ENCODE measurements at places on chromosomes 6 and 20.

- no peak for DNase-seq
Measured at GRCh38 chr6:108560463-108561308, at the start of gene FOXO3. FOXO3 (plus strand) TSS chr6:108560917; CDS start chr6:108561209, 292 bp downstream.

DNA sequence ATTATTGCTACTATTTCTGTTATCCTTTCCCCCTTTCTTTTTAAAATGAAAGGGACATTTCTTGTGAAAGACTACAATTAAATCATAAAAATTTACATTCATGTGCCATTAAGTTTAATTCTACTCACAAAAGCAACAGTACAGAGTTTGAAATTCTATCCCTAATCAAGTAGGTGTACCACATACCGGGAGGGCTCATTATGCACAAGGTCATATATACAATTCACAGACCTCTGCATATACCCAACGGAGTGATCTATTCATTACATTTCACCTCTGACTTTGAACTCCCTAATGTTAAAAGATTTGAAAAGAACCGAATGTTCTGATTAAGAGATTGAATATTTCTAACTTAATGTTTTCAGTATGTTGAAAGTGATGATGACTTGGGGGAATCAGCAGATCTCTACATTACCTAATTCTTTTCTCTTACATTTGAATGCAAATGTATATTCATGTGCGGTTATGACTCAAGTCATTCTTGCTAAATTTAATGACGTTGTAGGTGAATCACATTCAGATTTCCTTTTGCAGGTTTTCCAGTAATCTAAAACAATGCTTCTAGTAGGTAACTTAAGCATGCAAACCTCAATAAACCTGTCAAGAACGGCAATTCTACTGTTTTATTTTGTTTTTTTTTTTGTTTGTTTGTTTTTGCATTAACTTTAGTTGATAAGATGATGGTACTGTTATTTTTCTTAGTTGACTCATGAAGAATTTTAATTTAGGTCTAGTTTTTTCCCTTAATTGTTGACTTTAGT lies 7.3 kb downstream of the EYA4 start:
- DNase-seq = no peak

GRCh38 chr20:11832851-11833250 lies 84.8 kb upstream of the BTBD3 start:
- no peak for DNase-seq

DNA sequence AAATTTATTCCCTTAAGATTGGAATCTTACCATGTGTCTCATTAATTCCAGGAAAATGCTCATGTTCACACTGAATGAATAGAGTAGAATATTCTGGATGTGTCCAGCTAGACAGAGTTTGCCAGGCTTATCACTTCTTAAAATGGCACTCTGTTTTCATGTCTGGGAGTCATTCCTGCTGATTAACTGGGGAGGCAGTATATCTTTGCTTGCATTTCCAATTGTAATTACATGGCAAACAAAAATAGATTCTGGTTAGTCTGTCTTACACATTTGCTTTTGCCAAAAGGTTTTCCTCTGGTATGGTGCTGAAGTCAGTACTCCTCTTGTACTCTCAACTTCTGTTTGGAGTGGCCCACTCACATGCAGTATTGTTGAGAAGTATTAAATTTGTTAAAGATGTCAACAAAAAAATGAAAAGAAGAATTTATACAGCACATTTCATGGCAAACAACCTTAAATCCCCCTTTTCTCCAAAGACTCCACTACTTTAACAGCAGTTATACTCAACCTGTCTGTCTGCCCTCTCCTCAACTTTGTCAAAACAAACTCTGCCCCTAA lies 70.2 kb downstream of the TENT5A start:
- DNase-seq = no peak

- no peak for DNase-seq
Measured at GRCh38 chr6:122389704-122390372, 9.6 kb upstream of the HSF2 start.

DNA sequence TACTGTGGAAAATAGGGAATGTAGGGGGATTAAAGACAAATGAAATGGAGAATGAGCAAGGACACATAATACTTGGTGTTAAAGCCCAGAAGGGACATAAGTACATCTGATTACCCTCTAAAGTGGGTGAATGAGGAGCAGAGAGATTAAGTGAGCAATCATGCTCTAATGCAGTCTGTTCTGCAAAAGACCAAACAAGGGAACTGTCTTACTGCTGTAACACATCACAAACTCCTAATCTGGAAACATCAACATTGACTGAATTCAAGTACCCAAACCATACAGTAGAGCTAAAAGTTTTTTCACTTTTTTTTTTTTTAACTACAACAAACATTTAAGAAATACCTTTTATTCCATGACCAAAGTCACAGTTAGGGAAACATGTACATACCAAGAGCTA lies 19.3 kb upstream of the SLC17A4 start:
- DNase-seq = no peak

DNA sequence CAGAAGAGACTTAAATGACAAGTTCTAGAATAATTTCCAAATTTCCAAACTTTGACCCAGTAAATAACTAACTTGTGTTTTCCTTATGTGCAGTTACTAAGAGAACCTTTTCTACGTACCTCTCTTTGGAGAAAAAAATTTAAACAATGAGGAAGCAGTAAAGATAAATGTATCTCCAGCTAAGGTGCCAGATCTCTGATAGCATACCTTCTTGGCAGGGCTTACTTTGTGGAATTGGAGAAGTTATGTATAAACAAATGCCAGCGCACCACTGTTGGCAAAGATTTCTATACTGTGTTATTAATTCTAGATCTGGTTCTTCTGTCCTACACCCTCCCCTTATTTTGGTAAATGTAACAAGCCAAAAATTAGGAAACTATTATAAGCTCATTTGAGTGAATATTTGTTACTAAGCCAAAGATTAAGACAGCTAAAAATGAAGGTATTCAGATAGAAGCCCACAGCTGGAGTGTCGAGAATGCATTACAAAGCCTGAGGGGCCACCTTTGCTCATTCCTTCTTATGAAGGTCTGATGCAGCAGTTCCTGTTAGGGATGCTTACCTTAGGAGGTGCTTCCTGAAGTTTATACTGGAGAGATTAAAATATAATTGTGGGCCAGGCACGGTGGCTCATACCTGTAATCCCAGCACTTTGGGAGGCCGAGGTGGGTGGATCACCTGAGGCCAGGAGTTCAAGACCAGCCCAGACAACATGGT lies 373.1 kb upstream of the SOX4 start:
- no peak for DNase-seq

GRCh38 chr6:144593392-144593791 lies 308.3 kb downstream of the UTRN start:
- no peak for DNase-seq

DNA sequence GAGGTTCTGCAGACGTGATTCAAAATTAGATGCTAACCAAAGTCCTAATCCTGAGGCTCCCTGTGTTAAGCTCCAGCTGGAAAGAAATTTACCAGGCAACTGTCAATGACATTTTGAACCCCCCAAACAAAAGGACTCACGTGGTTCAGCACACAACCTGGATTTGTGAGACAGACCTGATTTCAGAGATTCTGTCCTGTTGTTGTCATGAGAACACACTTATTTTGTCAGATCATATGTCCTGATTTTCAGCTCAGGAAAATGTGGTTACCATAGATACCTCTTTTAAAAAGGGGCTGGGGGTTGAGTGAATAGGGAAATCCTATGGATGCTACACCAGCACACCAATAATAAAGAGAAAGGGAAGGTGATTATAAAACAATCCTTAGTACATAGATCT lies 61.6 kb downstream of the MTFR2 start:
- DNase-seq = no peak

DNA sequence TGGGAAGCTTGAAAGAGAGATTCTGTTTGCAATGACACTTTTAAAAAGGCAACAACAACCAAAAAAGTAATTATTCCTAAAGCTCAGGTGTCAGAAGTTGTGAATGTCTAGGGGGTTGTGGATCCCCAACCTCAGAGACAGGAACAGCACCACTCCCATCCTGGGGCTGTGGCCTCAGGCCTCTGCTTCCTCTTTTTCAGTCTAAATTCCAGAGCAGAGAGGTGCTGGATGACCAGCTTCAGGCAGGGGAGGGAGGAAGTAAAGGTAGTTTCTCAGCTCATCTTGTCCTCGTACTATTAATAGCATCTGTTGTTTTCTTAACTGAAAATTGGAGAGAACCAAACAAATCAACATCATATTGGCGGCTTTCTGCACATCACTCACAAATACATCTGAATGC lies 8.3 kb downstream of the NT5E start:
- no peak for DNase-seq

- no peak for DNase-seq
Measured at GRCh38 chr20:9186396-9186795, 117.5 kb downstream of the PLCB4 start.

DNA sequence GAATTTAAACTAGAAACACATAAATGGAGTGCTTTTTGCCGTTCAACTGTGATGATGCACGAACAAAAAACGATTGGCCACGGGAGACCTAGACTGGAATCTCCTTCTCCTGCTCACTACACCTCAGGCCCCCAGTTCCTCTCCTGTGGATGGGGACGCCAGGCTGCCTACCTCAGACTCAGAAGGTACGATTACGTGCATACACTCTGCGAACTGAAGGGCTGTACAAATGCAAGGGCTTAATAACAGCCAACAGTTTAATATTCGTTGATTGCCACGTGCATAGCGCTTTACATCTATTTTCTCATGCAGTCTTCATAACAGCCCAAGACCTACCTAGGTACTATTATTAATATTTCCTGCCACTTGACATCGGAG lies 495 bp upstream of the ARMC2 start:
- no peak for DNase-seq

DNA sequence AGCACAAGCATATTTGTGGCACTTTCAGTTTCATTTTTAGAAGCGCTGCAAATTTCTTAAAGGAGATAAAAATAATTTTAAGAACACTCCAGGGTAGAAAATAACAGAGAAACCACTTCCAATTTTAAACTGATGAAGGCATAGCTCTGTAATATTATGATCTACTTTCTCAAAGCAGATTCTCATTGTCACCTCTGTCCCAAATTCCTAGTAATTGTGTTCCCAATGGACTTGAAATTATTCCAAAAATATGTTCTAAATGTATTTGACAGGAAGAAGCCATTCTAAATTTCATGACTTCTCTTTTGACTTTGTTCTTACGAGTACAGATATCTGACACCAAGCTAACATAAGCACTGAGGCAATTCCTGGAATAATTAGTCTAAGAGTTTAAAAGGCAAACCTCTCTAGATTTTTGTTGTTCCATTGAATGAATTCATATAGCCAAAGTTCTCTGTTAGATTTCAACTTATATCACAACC lies 140.2 kb upstream of the CARMIL1 start:
- no peak for DNase-seq

- DNase-seq = no peak
Measured at GRCh38 chr20:25279403-25279802, 31.5 kb downstream of the PYGB start.

DNA sequence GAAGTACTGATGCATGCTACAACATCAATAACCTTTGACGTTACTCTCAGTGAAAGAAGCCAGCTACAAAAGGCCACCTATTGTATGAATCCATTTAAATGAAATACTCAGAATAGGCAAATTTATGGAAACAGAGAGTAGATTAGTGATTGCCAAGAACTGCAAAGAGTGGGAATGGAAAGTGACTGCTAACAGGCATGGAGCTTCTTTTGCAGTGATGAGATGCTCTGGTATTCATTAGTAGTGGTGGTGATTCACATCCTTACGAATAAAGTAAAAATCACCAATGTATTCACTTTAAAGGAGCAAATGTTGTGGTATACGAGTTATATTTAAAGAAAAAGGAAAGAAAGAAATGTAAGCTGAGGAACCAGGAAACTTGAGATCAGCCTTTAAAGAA lies 126.8 kb upstream of the SAMD5 start:
- no peak for DNase-seq

GRCh38 chr6:101399616-101400162 lies 6.2 kb downstream of the GRIK2 start:
- no peak for DNase-seq

DNA sequence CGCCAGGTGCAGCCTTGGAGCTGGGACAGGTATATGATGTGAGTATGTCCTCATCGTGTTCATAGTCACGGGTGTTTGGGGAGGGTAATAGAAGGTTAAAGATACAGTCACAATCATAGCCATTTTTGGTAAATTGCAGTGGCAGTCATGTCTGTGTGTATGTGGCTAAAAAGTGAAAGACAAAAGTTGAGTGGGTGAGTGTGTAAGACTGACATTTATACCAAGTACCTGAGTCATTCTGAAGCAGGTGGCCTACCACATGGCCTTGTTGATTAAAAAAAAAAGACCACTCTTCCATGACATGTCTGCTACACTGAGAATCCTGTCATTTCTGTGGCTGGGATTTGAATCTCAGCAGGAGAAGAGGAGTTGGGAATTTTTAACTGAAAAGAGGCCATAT lies 181.9 kb downstream of the SCP2D1 start:
- no peak for DNase-seq

DNA sequence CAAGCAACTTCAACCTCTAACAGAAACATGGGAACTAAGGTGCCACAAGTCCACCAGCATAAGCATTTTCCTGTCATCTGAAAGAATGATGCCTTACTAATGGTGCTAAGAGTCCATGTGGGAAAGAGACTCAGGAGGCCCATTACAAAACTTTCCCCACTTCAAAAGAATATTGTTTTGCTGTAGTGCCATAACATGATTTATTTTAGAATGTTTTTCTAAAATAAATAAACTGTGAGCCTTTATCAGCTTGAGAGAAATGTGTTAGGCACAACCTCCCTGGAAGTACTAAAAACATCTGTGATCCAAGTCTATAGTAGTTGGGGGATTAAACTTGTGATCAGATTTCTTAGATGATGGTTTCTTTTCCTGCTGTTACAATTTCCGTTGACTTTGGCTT lies 330.1 kb upstream of the MAP3K7 start:
- DNase-seq = no peak

DNA sequence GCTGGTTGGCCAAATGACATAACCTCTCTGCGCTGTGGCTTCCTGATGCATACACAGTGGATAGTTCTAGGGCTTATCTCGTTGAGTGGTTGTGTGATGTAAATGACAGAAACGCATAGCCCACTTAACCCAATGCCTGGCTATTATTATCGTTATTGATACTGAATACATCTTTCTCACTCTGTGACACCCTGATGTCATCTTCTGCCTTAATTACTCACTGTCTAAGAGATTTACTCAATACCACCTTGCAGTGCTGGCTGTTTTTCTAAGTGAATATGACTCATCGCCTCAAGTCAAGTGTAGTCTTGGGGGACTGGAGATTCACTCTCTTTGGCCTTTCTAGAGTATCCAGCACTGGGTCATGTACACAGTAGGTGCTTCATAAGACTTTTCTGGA lies 73.6 kb downstream of the NDUFAF5 start:
- DNase-seq = no peak

DNA sequence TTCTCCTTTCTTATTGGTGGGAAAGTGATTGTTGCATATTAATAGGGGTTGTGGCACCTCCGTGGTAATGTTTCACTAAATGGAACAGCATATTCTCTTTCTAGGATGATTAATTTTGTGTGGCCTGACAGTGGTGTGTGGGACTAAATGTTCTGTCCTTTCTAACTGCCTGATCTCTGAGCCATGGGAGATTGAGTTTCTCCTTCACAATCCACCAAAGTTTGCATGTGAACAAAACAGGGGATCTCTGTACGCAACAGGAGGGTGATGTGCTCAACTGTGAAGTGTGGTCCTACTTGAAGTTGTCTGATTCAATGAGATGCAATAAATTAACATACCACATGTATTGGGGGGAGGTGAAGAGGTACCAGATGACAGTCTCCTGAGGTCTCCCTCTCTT lies 19.3 kb downstream of the BCAS1 start:
- no peak for DNase-seq

Data from NCI-H1436 treated with DMSO at 0.1 percent for 48 hours (cell line).